ENCODE measurements at places on chromosomes 12 and 14.

DNA sequence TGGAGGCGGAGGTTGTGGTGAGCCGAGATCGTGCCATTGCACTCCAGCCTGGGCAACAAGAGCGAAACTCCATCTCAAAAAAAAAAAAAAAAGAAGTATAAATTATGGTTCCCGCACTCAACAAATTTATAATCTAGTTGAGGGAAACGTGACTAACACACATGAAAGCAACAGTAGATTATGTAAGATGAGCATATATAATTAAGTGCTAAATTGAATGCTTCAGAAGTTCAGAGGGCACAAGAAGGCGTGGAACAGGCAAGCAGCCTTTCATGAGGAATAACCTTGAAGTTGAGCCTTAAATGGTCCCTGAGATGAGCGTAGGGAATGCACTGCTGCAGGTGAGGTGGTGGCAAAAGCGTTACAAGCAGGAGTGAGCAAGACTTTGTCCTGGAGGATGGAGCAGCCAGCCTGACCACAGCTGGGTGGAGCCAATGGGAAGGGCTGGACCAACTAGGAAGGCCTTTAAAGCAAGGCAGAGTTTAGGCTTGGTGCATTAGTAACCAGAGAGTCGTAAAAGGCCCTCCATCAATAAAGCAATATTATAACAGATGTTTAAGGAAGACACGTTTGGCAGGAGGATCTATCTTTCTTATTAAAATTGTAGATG, 30.6 kb upstream of the TUBA1A start:
- DNase-seq: no peak

DNA sequence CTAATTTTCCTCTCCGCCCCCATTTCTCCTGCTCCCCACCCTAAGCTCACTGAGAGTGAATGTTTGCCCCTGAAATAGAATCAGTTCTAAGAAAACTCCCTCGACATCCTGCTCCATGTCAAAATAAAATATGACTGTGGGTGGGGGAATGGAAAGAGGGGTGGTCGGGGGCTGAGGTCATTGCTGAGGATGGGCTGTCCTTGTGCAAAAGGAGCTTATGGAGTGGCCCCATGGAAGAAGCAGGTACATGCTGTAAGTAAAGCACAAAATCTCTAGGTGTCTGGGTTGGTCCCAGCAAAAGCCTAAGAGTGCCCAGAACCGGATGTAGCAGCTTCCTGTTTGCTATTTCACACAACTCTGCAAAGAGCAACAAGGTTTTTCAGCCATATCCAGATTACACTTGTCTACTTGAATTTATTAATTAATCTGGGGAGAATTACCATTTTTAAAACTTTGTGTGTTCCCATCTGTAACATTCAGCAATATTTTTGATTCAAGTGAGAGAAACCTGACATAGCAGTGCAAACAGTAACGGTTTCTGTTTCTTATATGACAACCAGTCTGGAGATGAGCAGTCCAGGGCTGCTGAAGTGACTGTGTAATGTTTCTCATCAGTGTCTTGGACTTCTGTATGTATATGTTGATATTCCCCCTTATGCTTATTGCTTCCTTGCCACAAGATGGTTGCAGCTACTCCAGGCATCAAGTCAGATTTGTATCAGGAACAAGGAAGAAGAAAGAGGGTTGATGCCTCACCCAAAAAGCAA, 40.4 kb upstream of the GZMB start:
- no peak for DNase-seq

DNA sequence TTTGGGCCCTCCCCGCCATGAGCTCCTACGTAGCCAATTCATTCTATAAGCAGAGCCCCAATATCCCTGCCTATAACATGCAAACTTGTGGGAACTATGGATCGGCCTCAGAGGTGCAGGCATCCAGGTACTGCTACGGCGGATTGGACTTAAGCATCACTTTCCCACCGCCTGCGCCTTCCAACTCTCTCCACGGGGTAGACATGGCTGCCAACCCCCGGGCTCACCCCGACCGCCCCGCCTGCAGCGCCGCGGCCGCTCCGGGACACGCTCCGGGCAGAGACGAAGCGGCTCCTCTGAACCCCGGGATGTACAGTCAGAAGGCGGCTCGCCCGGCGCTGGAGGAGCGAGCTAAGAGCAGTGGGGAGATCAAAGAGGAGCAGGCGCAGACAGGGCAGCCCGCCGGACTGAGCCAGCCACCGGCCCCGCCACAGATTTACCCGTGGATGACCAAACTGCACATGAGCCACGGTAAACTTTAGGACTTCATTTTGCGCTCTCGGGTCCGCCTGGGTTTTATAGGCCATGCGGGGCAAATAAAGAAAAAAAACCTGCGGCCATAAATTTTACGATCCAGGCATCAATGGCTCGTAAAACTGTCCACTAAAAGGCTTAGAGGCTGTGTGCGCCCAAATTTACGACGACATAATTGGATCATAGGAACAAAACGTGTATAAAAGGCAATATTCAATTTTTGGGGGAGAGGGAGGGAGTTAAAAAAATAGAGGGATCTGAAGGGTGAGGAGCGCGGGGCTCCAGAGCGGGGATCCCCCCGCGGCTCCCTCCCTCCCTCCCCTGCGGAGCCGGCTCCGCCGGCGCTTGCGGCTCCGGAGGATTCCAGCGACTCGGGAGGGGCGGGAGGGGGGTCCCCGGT, 493 bp downstream of the HOXC5 start:
- DNase-seq: no peak

- no peak for DNase-seq
These were observed 7.5 kb downstream of the ZNF385A start for GRCh38 chr12:54377007-54377406.

DNA sequence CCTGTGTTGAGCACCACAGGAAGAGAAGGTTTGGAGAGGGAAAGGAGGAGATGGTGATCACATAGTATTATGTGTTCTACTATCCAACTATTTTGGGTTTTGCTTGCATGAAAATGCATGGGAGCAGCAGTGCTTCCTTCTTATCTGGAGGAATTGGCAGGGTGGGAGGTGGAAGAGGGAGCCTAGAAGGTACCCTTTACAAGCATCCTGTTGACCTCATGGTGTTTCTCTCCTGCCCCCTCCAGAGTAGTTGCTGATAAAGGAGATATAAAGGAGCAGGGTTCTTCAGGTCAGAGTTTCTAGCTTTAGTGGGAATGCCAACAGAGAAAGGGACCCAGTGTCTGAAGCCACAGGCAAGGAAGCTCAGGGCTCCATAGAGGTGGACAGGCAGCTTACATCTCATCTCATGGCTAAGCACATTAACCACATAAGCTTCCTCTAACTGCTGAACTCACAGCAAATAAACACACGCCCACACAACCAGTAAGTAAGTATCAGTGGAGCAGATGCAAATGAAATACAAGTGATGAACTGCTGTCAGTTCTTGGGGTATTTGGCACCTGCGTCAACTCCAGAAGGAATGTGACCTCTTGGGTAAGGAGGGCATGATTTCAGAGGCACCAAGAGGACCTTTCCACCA, 174.2 kb upstream of the SLC38A2 start:
- no peak for DNase-seq

DNA sequence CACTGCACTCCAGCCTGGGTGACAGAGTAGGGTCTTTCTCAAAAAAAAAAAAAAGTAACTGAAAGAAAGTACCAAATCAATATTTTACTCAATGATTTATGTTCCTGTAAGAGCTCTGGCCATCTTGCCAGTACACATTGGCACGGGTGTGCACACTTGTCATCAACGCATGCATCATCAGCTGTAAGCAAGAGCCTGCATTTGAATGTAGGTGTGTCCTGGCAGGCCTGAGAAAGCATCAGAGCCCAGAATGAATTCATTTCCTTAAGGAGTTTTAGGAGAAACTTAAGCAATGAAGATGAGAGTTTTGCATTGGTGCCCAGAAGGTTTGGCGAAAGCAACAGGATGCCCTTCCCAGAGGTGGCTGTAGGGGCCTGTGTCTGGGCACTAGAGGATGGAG, 88.5 kb upstream of the FZD10 start:
- no peak for DNase-seq

- no peak for DNase-seq
These were observed 134.6 kb downstream of the BTG1 start for GRCh38 chr12:92010853-92011701.

DNA sequence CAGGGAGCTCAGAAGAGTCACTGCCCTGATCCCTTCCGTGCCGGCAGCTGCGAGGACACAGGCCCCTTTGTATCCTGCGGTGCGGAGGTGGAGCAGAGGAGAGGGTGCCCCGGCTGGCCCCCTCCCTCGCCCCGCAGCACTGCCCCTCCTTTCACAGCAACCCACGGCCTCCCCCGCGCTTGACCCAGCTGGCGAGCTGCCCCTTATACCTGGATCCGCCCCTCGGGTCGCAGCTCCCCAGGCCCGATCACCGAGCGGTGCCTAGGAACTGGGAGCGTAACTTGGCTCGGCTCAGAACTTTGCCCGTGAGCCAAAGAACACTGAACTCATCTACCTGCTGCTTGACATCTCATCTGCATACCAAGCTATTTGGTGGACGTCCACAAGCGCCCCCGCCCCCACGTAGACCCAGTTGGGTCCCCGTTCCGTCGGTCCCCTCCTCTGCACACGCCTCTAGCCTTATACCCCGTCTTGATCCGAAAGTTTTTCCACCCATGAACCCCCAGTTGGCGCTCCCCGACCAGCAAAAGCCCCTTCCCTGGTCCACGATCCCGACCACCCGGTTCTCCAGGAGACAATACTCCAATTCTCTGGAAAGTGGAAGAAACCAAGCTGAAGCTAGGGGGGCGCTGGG, 697 bp upstream of the DNAJC14 start:
- DNase-seq: no peak

GRCh38 chr12:112468046-112468445, 49.3 kb downstream of the PTPN11 start:
- no peak for DNase-seq

DNA sequence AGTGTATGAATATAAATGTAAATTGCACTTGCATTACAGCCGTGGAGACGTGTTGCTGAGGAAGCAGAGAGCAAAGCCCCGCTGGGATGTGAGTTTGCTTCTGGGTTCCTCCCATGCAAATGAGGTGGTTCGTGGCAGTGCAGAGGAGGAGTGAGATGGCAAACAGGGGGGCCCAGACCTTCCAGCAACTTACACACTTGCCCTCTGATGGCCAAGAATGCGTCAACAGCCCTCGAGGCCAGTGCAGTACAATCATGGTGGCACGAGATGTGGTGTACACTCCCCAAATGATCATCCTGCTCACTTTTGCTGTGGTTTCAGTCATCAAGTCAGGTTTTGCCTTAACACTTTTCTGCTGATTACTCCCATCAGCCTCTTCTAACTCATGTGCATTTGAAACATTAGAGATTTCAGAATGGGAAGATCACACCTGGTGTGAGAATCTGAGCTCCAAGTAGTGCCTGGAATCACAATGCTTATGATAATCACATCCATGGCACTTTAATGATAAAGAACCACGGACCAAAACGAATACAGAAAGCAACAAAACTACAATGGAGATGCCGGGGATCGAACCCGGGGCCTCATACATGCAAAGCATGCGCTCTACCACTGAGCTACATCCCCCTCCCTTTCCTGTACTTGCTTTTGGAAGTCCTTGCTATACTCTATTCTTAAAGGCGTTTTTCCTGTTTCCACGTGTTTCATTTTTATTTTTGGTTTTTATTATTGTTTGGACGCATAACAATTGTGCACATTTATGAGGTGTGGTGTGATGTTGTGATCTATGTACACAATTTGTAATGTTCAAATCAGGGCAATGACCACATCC, 7.0 kb upstream of the UBC start:
- no peak for DNase-seq

GRCh38 chr12:21710958-21711775, 53.5 kb upstream of the LDHB start:
- no peak for DNase-seq

DNA sequence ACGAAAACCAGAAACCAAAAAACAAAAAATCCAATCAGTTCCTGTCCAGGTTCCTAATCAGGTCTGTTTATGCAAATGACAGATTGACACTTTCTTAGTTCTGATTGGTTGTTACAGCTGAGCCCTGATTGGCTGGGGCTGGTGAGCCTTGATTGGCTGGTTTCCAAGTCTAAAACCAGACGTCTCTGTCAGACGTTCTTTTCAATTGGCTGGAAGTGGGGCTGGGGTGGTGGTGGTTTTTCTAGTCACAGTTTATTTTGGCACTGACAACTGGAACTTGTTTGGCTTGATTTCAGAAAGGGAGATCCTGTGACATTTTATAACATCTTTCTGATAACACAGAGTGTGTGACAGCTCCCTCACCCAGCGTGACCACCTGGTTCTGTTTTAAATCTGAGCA, 36.1 kb upstream of the PRICKLE1 start:
- no peak for DNase-seq

- DNase-seq: no peak
These were observed 64.9 kb downstream of the ARID2 start for GRCh38 chr12:45794422-45794821.

- DNase-seq: no peak
These were observed 30.7 kb upstream of the MANSC4 start for GRCh38 chr12:27810756-27811155.

GRCh38 chr12:51815571-51815970, 32.9 kb downstream of the FIGNL2 start:
- no peak for DNase-seq

DNA sequence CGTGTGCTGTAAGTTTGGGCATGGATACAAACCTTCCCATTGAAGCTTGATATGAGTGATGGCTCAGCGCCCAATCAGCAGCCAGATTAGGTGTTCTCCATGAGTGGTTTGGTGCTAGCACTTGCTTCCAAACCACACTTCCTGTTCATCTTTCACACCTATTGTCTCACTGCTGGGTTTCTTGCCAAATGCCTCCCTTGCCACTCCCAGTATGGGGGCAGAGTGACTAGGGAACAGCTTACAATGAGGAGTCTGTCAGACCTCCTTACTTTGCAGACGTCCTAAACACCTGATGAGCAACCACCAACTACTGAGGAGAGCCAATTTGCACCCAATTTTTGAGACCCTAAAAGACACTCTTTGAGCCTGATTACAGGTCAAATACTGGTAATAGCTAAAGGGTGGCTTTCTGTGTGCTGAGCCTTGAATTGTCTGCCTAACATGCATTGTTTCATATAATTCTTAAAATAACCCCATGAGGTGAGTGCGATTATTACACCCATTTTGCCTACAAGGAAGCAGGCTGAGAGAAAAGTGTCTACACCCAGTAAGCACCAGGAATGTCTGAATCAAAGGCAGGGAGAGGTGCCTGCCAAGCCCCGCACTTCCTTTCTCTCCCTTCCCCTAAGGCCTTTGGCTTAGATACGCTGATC, 48.4 kb upstream of the FOS start:
- DNase-seq: no peak

DNA sequence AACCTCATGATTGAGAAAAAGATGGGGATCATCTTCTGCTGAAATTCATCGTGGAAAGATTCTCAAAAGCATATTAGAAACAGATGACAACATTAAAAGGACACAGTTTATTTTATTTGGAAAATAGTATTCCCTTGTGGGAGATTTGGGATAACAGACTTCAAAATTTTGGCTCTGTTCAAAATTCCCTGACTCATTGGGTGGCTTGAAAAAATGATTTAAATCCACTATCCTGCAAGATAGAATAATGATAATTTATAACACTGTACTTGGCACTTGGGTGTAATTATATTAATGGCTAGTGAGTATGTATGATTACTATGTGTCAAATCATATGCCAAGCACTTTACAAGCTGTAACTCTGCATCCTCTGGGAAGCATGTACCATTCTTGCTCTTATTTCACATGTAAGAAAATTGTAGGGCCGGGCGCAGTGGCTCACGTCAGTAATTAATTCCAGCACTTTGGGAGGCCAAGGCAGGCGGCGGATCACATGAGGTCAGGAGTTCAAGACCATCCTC, 128.8 kb downstream of the LMNTD1 start:
- no peak for DNase-seq
